Activated naive CD8-positive, alpha-beta T cell treated with anti-CD3 and anti-CD28 coated beads, Interleukin-2, amount 10 ng/mL, durations not matched to agents 7 days and 5 days (primary cell): ENCODE measurements at places on chromosomes 6 and 20. TPM values are rescaled to one million over a fixed set of nuclear protein-coding genes. Genes with fewer than 3 reads are reported as not detected.

- no peak for DNase-seq
Measured at GRCh38 chr20:45052698-45053429, 48.1 kb downstream of the KCNS1 start.

DNA sequence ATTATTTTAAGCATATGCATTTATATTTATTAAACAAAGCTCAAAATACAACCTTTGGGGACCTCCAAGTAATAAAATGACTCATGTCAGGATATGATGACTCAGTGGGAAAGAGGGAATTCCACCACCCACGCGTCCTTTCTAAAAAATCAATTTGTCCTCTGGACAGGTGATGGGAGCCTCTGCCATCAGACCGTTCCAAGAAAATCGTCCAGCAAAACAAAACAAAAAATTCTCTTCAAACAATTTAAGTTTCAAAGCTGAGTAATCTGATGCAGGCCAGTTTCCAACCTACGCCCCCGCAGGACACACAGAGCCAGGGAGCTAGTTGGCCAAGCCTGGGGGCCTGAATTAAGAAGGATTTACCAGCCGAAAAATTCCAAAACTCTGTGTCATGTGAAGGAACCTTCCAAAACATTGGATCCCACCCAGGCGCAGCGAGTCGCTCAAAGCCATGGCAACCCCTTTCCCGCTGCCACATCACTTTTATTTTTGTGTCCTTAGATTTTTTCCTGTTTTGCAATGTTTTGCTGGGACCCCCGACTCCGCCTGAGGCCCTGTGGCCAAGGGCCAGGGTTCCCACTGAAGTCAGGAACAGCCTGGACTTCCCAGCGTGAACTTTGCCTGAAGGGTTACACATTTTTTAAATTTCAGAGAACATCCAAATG is 95.3 kb downstream of the NFATC2 start:
- DNase-seq = no peak

GRCh38 chr20:50112512-50113419 is at the start of gene UBE2V1:
Gene UBE2V1 (minus strand): TSS chr20:50113150. CDS start chr20:50113128, 22 bp downstream.
- peak; percentile 91 for DNase-seq

- peak; percentile 70 for DNase-seq
Measured at GRCh38 chr6:26021001-26021349, 58.4 kb downstream of the TRIM38 start.

DNA sequence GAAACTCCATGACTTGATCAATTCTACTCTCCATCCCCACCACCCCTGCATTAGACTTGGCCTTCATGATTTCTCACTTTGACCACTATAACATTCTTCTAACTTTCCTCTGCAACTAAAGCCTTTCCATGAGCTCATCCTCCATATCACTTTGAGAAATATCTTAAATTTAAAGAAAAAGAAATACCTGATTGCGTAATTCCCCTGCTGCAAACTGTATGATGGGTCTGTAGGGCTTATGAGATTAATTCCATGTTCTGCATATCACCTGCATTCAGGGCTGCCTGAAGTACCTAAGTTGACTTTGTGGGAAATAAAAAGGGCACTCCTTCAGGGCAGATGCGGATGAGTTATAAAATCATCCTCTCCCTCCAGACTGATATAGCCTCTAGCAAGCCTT is 549.8 kb downstream of the LMBRD1 start:
- DNase-seq = no peak

GRCh38 chr6:37171970-37172812 is 2.2 kb downstream of the PIM1 start:
- peak; percentile 84 for DNase-seq

GRCh38 chr6:30060606-30061091 is 416 bp upstream of the POLR1H start:
- DNase-seq = peak; percentile 46

DNA sequence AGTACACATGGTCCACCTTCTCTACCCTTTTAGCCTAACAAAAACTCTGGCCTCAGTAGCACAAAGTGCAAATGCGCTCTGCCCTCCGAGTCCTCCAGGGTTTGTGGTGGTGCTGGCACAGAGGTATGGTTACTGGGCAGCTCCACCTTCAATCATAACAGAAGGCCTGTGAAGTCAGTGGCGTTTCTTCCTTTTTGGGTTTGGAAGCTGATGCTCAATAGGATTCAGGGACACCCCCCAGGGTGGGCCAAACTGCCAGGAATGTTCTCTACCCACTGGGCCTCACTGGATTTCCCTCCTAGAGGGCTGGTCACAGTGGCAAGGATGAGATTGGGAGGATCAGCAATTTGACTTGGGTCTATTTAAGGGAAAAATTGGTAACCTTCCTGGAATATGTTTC is 286.1 kb upstream of the FOXQ1 start:
- no peak for DNase-seq

DNA sequence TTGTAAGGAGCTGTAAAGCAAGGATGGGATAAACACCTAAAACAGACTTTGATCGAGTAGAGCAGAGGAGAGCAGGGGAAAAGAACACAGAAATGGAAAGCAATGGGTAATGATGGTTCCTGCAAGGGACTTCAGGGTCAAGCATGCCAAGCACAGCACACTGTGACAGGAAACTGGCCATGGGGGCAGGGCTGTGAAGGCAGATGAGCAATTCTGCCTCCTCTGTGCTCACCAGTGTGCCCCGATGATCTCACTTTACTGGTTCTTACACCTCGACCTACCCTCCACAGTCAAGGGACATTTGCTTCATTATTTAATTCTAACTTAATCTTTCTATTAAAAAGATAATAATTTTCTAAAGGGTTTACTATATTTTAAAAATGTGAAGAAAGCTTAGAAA is 21.6 kb upstream of the MYB start:
- DNase-seq = peak; percentile 39

- no peak for DNase-seq
Measured at GRCh38 chr6:152598901-152599537, 38.1 kb downstream of the SYNE1 start.

- DNase-seq = peak; percentile 6
Measured at GRCh38 chr20:62944184-62944583, 6.2 kb downstream of the GID8 start.

The KIF25 gene
- not detected for total RNA-seq

The ADGRB3 gene
- total RNA-seq = not detected

The MCHR2 gene
- total RNA-seq = not detected

The ISM1 gene
- total RNA-seq = 3.0 TPM

The SRC gene
- total RNA-seq = 4.5 TPM

The WFDC12 gene
- total RNA-seq = not detected

The ZC2HC1B gene
- not detected for total RNA-seq

The FAM209A gene
- 3.3 TPM for total RNA-seq
